Stimulated activated CD4-positive, alpha-beta T cell treated with anti-CD3 and anti-CD28 coated beads, Interleukin-15, amount 100 ng/mL, for 1 hour (primary cell): ENCODE measurements at places on chromosomes 5 and 9.

DNA sequence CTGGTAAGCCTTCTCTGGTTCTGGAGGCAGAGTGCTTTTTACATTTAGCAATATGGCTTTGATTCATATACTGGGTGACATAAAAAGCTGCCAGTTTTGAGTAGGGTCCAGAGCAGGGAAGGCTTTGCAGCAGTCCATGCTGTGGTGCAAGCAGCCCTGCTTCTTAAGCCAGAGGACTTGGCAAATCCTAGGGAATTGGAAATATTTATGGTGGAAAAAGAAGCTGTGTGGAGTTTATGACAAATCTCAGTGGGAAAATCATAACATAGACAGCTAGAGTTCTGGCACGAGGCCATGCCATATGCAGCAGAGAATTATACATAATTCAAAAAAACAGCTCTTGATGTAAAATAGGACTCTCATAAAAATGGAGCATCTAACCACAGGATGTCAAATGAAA lies 536.4 kb downstream of the RASEF start:
- DNase-seq, result no peak

DNA sequence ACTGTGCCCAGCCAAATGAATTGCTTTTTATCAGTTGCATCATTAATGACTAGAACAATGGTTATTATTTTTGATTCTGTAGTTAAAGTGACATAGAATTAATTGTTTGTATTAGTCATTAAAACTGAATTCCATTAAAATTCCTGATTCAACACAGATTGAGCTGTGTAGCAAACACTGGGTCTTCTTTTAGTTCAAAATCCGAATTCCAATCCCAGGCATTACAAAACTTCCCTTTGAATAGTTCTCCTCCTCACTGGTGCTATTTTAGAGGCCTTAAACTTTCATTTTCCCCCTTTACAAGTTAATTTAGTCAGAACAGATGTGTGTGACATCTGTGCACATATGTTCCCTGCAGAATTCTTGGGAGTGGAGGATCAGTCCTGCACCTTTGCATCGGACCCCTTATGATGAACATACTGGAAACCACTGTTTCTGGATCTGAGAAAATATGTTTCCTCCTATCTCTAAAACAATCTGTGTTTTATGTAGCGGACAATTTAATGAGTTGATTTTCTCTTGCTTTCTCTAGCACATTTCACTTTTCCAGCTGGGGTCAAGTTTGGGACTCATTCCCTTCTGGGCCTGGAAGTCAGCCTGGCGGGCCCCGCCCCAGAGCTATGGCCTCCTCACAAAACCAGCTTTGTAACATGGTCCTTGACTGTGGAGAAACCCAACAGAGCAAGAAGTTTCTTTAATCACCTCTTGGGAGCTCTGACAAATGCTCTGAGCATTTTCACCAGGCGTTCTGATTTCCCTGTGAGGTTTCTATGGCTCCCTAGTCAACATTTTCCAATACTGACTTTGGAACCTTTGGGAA lies 87.9 kb upstream of the MAMDC2 start:
- DNase-seq, result no peak

- no peak for DNase-seq
Observed at GRCh38 chr9:80836013-80836412, 853.3 kb downstream of the TLE1 start.

DNA sequence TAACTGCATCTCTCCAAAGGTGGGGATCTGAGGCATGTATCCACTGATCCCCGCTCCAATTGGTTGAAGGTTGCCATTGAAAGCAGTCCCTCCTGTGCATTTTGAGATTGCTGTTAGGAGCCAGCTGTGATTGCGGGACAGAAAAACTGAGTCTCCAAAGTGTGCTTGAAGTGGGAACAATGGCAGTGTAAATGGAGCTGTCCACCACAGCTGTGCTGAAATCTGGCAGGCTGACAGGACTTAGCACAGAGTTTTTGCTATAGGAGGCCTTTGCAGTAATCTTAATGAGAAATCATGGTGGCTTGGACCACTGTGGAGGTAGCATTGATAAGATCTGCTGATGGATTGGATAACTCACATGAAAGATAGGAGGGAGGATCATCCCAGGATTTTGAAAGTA lies 3.3 kb downstream of the RNF20 start:
- no peak for DNase-seq

- DNase-seq, result no peak
Observed at GRCh38 chr9:127087411-127087810, 35.0 kb downstream of the ANGPTL2 start.

DNA sequence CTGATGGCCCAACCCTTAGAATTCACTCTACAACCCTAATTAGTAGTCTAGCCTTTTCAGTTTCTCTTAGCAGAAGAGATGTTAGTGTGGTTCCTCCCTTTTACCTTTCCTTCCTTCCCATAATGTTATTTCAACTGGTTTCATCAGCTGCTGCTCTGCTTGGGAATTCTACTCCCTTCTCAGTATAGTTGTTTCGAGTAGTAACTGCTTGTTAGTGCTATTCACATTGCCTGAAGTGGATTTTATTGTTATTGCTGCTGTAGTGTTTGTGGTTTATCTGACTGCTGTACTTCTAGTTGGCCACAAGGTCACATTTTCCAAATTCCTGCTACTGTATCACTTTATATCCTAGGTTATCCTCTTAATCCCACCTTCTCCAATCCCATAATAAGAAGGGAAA lies 29.7 kb downstream of the SMIM15 start:
- DNase-seq, result no peak

GRCh38 chr9:97524424-97524823 lies 23.0 kb downstream of the TMOD1 start:
- no peak for DNase-seq

- no peak for DNase-seq
Observed at GRCh38 chr5:177366528-177367322, 9.0 kb downstream of the RGS14 start.

GRCh38 chr5:77935506-77936364 lies 159.6 kb upstream of the TBCA start:
- no peak for DNase-seq

GRCh38 chr5:19960451-19960850 lies 27.5 kb downstream of the CDH18 start:
- DNase-seq, result no peak

DNA sequence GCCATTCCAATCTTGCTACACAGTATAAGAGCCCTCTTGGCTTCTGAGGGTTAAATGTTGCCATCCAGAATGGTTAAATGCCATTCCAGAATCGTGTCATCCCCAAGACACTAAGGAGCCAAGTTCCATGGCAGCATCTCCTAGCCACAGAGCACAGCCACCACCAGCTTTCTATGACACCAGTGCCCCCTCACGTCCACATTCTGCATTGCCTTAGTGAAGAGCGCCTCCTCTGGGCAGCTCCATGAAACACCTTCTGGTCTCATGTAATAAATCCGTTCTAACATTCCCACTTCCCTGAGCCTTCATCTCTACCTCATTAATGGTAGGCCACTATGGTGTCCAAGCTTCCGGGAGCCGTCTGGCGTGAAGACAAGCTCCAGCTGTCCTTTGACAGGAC lies 12.4 kb downstream of the CBY3 start:
- no peak for DNase-seq

GRCh38 chr5:139795074-139796001 lies at the start of gene PSD2:
Gene PSD2, plus strand, starts transcription at chr5:139795808. Its CDS starts 13,633 bp downstream, at chr5:139809441.
- DNase-seq, result no peak

DNA sequence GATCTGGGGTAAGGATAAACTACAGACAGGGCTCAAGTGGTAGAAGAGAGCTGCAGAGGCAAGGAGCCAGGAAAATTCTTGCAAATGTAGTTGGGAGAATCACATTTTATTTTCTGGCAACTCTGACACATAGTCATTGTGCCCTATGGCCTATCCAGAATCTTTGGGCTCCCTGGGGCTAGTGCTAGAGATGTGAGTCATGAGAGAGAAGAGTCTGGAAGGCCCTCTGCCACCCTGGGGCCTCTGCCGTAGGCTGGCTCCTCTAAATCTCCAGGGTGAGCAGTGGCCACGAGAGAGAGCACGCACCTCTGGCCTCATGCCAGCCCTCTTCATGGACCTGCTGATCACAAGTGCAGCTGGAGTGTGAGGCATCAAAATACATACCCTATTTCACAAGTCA lies 74.3 kb upstream of the SSBP2 start:
- no peak for DNase-seq

- no peak for DNase-seq
Observed at GRCh38 chr5:16894236-16895057, 41.6 kb downstream of the MYO10 start.

GRCh38 chr9:27539479-27540441 lies 10.1 kb upstream of the MOB3B start:
- DNase-seq, result no peak

- DNase-seq, result no peak
Observed at GRCh38 chr9:112494153-112494552, 7.5 kb downstream of the KIAA1958 start.

GRCh38 chr9:91949392-91949945 lies 559 bp downstream of the ROR2 start:
- DNase-seq, result no peak

DNA sequence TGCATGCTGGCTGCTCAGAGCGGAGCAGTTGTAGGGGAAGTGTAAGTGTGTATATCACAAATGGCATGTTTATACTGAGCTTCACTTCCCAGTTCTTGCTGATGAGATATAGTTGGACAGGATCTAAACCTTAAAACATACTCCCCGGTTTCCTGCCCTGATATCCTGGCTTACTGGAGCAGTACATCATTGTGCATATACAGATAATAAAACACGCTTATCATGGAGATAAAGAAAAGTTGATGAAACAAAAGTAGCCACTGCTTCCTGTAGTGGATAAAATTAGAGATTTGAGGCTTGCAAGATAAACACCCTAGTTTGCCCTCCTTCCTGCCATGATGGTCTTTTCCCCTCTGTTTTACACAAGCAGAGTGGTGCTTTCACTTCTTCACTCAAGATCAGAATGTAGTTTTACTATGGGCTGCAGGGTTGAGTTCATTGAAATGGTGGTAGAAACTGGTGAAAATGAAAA lies 15.0 kb downstream of the NPR3 start:
- no peak for DNase-seq

- DNase-seq, result peak; percentile 33
Observed at GRCh38 chr9:112348257-112349007, 15.0 kb upstream of the PTBP3 start.

DNA sequence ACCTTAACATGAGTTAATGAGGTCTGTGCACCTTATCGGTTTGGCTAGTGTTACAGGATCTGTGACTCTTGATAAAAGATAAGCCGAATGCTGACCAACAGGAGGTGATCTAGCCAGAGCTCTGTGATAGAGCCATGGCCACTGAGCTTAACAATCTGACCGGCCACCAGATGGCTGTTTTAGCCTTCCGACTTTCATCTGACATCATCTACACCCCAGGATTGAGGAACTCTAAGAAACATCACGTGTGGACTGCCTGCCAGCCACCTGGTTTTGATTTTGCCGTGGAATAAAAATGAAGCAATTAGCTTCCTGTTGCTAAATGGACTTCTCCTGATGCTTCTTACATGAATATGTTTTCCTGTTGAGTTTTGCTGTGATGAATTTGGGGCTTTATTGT lies 281.3 kb downstream of the CEMIP2 start:
- DNase-seq, result no peak

GRCh38 chr5:149598966-149599365 lies 17.7 kb downstream of the ARHGEF37 start:
- no peak for DNase-seq

DNA sequence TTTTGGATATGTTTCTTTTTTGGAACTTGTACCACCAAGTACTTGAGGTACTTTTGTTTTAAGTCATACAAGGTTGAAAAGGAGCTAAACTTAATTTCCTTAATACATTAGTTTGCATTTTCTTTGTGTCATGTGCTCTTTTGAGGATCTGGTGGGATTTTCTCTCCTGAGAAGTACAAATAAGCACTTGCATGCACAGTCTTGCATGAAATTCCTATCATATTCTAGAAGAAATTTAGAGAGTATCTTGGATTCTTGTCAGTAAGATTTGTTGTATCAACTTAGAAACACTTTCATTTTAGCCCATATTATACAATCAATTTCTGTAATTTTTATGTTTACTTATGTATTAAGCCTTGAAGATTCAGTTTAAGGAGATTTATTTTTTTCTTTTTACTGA lies 64.9 kb downstream of the CCNH start:
- DNase-seq, result no peak
